Motor neuron (in vitro differentiated cells): ENCODE measurements at places on chromosomes 4 and X. TPM values are rescaled to one million over a fixed set of nuclear protein-coding genes. Genes with fewer than 3 reads are reported as not detected.

The ARR3 gene
- 1.1 and 1.8 TPM in 2 replicates for total RNA-seq

The SLC26A1 gene
- 2.4 and 3.9 TPM in 2 replicates for total RNA-seq

The DDX53 gene
- total RNA-seq: 0.05 and 0.25 TPM in 2 replicates

The CENPVL2 gene
- 0.98 and 1.0 TPM in 2 replicates for total RNA-seq

The FAM9B gene
- total RNA-seq: 0.29 TPM in 1 of 2 replicates, not detected in the other

The SCML2 gene
- 8.9 and 12.2 TPM in 2 replicates for total RNA-seq

DNA sequence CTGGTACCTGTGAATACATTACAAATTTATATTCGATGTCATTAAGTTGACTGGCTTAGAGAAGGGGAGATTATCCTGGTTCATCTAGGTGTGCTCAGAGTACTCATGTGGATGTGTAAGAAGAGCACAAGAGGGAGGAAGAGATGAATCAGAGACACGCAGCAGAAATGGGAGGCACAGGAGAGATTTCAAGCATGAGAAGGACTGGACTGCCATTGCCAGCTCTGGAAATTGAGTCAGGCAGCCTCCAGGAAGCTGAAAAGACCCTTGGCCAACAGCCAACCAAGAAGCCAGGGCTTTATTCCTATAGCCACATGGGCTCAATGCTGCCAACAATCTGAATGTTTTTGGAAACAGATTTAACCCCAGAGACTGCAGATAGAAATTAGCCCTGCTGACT lies 1390.0 kb downstream of the STIM2 start:
- ATAC-seq: no peak

- ATAC-seq: peak; percentile 97
Measured at GRCh38 chr4:8010618-8011017, 71.0 kb upstream of the AFAP1 start.
